GM04504 (cell line): ENCODE measurements at places on chromosomes 11 and 22.

- DNase-seq: no peak
These were observed 142.2 kb downstream of the FAM76B start for GRCh38 chr11:95647355-95647754.

- DNase-seq: no peak
These were observed 132.3 kb upstream of the ZBED5 start for GRCh38 chr11:10990160-10990559.

- DNase-seq: no peak
These were observed 1.1 kb upstream of the GCAT start for GRCh38 chr22:37806409-37807333.

- no peak for DNase-seq
These were observed 43.2 kb downstream of the LMO1 start for GRCh38 chr11:8220261-8221045.

GRCh38 chr11:43504316-43504950 lies 145.7 kb downstream of the TTC17 start:
- DNase-seq: no peak

DNA sequence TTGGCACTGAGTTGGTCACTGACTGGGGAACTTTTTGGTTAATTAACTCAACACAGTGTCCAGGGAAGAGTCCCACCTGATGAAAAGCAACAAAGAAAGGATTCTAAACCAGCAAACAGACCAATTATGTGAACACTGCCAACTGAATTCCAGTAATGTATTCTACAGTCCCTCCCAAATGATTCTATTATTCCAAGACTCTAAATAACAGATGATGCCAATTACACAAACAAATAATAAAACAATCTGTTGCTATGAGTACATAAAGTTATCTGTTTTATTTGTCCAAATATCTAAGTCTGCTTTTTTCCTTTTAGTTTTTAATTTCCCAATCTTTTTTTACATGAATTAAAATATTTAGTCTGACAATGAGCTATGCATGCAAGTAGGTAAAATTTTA lies 98.3 kb upstream of the TP53AIP1 start:
- no peak for DNase-seq

GRCh38 chr11:36210529-36210928 lies 78.7 kb downstream of the COMMD9 start:
- DNase-seq: no peak

DNA sequence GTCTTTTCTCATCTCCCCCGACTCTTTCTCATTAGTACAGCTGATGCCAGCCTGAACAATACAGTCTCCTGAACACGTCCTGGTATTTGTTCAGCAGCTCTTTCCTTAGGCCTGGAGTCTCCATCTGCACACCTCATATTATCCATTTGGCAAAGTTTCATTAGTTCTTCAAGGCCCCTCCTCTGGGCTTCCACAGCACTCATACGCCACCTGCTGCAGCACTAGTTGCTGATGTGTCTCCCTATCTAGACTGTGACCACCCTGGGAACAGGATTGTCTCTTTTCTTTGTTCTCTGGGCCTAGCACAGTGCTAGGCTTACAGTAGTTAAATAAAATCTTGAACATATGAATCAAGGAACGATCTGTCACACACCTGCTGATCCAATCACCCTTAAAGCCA lies 17.2 kb downstream of the DCHS1 start:
- DNase-seq: no peak

GRCh38 chr11:34558211-34558610 lies 44.6 kb upstream of the ELF5 start:
- no peak for DNase-seq

DNA sequence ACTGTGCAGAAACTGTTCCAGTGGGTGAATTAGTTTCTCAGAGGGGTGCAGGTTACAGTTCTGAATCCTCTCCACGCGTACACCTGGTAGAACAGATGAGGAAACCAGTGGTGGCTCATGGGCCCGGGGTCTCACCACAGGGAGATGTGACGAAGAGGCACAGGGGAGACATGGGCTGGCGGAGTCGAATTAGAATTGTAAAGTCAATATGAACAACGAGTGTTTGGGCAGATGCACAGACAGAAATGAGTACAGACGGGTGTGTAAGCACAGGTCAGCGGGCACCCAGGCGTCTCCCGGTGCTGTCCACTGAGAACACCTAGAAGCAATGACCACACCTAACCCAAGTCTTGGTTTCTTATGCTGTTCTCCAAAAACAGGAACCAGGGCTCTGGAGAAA lies 41.8 kb downstream of the GNB1L start:
- no peak for DNase-seq

DNA sequence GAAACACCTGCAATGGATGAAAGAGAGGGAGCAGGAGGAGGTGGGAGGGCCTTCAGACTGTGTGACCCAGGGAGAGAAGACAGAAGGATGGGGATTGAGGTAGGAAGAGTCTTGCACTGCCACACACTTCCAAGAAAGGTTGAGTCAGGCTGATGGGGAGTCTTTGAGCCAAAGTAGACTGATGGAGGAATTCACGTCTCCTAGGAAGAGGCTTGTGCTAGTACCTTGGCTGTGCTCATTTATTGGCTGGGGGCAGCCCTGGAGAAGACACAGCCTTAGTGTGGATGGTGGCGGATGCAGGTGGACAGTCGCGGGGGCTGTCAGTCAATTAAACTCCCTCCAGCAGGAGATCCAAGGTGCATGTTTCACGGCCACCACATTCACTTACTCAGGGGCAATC lies 16.2 kb upstream of the ACCSL start:
- DNase-seq: no peak

DNA sequence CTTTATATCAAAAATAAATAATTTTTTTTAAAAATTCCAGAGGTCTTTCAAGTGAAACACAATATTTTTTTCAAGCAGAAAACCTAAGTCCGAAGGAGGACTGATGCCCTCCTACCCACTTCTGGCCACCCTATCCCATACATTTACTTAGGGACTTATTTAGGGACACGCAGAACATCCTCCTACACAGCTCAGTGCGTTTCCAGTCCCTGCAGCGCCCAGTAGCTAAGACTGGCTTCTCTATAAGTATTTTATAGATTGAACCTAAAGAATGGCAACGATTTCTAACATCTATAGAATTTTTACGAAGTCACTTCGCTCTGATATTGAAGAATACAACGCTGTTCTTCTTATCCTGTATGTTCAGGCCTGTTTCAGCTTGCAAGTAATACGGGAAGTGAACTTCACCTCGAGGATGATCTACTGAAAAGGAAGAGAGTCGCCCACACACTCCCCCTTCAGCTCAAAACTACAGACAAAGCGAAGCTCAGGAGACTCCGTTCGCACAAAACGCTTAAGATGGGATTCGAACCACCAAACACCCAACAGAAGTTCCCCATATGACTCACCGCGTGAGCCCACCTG lies 328 bp downstream of the CHEK2 start:
- no peak for DNase-seq

DNA sequence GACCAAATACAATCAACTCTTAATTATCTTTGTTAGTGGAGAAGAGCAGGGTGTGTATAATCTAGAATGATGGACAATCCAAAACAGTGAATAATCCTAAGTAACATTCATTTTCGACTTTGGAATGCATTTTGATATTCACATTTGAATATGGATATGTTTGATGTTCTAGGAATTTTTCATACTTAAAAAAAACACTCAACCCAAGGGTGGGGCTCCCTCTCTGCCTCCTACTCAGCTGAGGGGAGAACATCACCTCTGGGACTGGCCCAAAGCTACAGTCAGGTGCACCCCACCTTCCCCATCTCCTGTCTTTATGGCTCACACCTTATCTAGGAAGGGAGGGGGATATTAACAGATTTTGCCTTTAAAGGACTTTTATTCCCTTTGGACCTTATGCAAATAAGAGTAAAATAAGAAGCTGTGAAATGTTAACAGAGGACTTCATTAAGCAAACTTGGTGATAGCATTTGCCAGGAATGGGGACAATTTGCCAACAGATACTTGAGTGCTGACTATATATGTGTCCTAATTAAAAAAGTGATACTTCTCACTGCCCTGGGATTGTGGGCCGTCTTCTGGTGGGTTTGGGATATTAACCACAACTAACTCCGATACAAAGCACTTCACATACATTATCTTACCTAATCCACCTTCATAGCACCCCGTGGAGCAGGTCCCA lies 187.0 kb downstream of the ST3GAL4 start:
- no peak for DNase-seq

- DNase-seq: no peak
These were observed 34.6 kb upstream of the TMEM123 start for GRCh38 chr11:102487214-102487613.

GRCh38 chr11:12393691-12394090 lies 16.3 kb downstream of the PARVA start:
- DNase-seq: no peak

DNA sequence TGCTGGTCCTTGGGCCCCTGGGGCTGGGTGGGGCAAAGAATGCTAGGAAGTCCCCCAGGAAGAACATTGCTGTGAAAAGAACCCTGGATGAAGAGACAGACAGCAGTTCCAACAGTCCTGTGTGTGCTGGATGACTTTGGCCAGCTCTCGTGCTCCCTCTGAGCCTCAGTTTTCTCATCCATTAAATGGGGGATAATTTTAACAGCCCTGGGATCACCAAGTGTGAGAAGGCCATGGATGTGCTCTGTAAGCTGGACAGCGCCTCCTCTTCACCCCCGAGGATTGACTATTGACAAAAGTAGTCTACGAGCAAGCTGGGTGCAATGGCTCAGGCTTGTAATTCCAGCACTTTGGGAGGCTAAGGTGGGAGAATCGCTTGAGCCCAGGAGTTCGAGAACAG lies 2.5 kb downstream of the LARGE2 start:
- DNase-seq: no peak
